ENCODE measurements at places on chromosomes 11 and 22.
A peak's percentile ranks its signal among the peaks of the same experiment; 100 is the strongest.

GRCh38 chr22:27709919-27710675, 91.5 kb downstream of the MN1 start:
- DNase-seq = no peak

DNA sequence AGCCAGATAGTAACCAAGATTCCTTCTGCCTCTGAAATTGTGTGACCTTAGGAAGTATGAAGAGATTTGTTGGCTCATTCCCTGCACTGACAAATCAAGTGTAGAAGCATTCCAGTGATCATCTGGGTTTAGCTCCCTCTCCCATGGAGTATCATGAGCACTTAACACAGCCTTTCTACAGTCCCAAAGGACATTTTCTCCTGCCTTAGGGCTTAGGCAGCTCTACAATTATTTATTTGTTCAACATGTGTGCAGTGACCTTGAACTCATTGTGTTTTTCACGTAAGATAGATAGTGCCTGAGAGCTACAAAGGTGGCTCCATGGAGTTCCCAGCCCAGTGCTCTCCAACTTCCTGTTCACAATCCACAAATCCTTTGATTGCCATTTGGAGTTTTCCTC, 94.8 kb upstream of the FAT3 start:
- no peak for DNase-seq

- DNase-seq = no peak
These were observed 440 bp upstream of the SLC25A45 start for GRCh38 chr11:65382804-65383368.

DNA sequence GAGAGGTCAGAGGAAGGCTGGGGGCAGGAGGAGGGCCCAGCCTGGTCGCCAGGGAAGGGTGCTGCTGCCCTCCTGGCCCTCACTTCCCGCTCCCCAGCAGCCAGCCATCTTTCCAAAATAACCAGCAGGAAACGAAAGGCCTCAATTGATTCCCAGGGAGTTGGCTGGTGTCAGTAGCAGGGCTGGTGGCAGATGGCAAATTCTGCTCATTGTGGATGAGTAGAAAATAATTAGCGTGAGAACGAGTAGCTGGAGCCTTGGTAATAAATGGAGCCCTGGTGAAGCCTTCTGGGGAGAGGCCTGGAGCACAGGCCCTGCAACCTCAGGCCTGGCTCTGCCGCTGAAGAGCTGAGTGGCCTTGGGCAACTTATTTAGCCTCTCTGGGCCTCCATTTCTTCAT, 31.3 kb downstream of the DAGLA start:
- no peak for DNase-seq

DNA sequence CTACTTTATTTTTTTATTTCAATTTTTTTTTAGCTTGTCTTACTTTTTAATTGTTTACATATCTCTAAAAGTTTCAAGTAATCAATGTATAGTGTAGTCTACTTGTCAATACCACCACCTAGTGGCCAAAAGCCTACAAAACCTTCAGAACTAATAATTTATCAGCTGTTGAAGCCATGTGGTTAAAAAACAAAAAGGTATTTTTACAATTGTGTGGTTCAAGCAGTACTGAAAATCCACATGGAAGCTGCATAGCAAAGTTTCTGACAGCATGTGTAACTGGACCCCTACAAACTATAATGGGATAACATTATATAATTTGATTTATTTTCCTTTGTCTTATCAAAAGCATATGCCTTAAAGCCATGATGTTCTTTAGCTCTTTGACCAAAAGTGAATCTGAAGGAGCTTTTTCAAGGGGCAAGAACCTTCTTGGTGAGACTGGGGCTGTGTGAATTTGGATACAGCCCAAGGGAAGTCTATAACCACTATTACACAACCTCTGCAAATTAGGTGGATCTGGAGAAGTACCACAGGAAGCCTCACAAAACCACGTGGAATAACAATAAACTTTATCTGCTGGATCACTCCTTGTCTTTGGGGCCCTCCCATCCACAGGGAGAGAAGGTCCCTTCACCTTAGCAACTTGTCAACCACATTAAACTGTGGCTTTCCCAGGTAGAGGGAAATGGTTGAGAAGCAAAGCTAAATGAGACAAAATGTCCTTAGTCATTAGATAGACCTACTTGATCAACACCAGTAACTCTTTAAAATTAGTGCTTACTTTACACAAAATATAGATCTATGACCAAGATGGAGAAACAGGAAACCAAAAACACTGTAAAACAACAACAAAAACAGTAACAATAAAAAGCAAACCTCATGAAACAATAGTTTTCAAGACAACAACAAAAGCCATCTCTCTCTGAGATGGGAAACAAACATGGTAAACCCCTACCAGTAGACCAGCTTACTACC, 9.9 kb downstream of the NARS2 start:
- no peak for DNase-seq

DNA sequence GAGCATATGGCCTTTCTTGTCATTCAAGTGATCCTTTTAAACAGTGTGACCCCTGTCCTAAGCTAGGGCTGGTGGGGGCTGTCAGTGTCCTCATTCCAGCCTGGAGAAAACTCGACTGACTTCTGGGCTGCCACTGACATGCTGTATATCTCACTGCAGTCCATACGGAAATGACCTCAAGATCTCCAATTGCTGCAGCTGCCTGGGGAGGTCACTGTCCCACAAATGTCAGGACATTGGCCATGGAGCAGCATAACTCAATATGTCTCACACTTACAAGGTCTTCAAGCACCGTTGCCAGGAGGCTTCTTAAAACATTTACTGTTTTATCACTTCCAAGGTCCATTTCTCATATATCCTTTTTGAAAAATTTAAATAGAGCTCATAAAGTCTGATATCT, 27.8 kb upstream of the CSNK2A3 start:
- DNase-seq = no peak

DNA sequence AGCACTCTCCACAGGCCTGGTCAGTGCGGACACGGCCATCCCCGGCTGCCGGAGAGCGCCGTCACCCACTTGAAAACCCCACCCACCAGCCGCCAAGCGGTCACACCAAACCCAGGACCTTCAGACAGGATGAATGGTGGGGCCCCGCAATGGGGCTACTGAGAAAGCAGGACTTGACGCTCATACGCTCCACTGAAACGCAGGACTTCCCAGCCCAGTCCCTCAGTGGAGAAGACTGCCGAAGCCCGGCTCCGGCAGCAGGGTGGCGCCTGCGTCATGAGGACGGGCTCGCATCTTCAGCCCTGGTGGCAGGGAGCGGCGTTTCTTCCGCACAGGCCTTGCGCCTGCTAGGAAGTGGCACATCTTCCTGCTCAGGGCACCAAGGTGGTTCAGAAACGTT, 15.3 kb upstream of the PHLDA2 start:
- no peak for DNase-seq

DNA sequence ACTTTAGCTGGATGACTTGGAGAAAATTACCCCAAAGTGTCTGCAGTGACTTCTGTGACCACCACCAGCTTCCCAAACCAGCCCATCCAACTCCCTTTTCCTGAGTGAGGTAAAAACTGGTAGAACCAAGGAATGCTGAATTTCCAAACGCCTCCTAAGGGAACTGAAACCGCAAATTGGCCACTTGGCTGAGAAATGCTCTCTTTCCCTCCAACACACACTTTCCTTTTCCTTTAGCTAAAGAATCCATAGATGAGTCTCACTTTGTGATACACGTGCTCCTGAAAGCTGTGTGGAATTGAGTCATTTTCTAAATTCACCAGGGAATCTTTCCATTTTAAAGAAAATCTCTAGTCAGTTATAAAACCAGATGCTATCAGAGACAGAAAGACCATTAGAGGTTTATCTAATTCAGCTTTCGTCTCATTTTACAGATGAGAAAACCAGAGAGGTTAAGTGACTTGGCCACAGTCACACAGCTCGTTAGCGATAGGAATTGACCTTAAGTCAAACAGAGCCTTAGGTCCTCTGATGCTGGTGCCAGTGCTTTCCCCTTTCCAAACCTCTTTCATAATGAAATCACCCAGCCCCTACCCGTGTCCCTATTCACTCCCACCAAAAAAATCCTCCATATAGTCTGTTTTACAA, 137.2 kb downstream of the COMMD9 start:
- no peak for DNase-seq

GRCh38 chr22:50604256-50605001, 3.8 kb downstream of the MAPK8IP2 start:
- no peak for DNase-seq

DNA sequence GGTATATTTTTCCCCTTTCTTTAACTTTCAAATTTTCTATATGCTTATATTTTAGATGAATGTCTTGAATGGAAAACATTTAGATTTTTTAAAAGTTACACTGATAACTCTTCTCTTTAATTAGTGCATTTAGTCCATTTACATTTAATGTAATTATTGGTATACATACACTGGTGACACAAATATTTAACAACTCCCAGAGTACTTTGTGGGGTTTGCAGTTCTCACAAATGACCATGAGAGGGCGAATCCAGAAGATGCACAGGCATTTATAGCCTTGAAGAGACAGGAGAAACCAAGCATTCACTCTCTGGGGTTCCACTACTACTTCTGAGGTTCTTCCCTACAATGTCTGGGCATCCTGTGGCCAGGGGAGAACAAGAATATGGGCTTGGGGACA, 125.1 kb downstream of the TIMP3 start:
- no peak for DNase-seq

DNA sequence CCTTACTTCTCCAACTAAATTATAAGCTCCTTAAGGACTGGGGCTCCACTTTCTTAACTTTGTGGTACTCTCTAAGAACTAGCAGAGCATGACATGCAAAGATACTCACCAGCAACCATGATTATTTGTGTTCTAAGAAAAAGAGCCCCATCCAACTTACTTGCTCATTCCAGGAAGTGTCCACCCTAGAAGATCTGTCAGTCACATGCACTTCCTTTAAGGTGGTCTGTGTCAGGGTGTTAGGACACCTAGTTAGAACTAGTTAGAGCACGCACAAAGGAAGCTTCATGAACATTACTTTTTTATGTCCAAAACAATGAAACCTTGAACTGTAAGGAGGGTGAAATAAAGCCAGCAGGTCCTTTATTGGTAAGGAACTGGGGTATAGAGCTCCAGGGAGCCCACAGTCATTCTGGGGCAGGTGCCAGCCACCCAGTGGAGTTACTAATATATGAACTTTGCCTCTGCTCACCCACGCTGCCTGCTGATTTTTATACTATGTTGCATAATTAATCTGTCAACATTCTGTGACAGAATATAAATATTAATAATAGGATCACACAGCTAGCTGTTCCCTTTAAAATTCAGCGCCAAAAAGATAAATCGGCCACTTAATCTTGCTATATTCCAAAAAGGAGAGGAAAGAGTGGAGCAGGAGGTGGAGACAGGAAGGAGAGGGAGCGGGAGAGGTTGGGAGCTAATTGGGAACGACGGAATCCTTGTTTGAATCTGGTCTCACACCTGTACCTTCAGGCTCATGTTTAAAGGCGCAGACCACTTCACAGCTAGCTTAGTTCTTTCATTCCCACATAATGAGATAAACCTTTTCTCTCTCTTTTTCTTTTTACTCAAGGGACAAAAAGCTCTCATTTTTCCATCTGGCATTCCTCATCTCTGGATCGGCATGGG, 755.0 kb downstream of the OPCML start:
- no peak for DNase-seq

DNA sequence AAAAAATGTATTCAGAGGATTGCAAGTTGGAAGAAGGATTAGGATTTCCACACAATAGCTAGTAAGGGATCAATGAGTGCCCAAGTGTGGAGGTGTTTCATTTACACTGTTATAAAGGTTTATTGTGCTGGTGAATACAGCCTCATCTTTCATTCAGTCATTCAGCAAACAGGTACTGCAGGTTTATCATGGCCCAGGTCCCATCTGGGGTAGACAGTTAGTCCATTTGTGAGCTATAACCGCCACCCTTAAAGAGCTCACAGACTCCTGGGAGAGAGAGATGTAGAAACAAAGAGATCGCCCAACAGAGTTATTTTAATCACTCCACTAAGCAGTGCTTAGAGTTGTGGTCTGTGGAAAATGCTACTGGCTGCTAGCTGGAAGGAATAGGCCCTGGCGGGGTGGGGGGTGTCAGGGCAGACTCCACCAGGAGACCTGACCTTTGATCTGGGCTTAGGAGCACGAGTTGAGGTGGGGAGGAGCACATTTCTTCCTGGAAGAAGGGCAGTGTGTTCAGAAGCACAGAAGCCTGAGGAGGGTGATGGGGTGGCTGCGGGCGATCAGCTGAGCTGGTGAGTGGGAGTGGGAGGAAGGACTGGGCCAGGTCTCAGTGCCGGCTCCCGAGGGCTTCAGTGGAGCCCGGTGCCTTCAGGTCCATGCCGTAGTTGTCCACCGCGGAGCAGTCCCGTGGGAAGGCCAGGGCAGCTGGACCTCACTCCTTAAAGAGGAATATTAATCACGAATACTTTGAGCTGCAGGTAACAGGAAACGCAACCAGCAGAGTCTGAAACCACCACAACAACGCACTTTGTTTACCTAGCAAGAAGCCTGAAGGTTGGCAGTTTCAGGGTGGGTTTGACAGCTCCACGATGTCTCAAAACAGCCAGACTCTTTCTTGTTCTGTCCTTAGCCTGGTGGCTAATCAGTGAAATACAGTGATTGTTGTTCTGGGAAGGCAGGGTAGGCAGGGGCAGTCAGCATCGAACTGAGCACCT, 11.2 kb downstream of the TOM1 start:
- DNase-seq = no peak

DNA sequence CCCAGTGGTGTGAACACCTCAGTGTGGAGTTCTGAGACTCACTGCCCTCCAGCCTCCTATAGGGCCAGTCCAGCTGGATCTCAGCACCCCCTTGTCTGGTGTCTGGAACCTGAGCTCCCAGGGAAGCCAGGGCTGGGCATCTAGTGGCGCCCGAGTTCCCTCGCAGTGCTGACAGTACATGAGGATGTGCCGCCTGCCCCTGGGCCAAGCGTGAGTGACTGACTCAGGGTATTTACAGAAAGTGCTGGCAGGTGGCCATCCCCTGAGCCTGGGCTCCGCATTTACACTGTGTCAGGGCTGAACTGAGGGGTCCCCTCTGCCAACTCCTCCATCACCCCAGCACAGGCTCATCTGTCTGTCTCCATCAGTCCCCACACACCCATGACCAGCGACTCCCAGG, 185.3 kb downstream of the BRD1 start:
- DNase-seq = no peak

- DNase-seq = no peak
These were observed 942.9 kb downstream of the BRD1 start for GRCh38 chr22:48884786-48885185.

DNA sequence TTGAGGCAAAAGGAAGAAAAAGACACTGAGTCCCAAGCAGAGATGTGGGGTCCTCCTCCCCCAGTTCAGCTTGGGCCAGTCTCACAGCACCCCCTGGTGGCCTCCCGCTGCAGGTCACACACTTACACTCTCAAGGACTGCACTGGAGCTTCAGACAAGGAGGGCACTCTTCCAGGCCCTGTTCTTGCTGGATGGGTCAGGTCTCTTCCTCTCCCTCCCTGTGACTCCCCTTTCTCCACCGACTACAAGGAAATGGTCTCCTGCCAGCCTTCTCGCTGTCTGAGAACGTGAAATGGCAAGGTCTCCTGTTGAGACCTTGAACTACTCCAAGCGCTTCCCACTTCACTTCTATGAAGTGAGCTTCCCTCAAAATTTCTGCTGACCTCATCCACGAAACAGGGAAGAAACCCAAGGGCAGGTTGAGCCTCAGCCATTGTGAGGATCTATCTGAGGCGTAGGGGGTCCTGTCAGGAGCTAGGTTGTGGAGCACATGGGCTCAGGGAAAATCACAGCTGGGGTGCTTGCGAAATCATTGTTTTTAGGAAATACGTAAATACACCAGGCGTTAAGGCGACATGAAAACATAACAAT, 11.2 kb upstream of the IGLL1 start:
- DNase-seq = peak; percentile 26

- no peak for DNase-seq
These were observed 15.1 kb downstream of the LDHC start for GRCh38 chr11:18427240-18427639.

- DNase-seq = peak; percentile 27
These were observed 945 bp downstream of the ROBO3 start for GRCh38 chr11:124865902-124866851.
